ENCODE measurements at places on chromosomes 4 and X.

GRCh38 chrX:150476164-150476699 is 92.2 kb upstream of the MTM1 start:
- DNase-seq: no peak

DNA sequence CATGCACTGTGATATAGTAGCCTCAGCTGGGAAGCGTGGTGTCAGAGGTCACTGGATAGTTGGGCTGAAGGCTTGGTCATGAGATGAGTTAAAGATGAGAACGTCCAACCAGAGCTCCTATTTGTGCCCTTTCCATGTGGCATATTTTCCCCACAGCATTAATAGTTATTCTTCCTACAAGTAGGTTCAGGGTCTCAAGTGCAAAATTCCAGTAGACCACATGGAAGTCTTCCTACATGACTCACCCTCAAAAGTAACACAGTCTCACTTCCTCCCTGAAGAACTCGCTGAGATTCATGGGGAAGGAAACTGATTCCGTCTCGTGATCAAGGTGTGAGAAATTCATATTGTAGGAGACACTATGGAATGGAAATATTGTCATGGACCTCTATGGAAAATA is 1212.5 kb upstream of the PRKX start:
- no peak for DNase-seq

DNA sequence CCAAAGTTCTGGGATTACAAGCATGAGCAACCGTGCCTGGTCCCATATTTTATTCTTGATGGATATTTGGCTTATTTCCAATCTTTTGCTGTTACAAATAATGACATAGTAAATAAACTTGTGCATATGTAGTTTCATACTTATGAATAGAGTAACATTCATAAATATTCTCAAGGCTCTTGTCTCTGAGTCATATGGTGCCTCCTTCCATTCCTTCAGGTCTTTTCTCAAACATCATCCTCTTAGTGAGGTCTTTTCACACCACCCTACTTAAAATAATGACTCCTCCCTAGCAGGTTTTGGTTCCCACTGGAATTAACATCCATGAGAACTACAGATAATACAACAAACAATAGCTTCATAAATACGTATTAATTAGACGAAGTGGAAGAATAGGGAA is 416.6 kb downstream of the IQCM start:
- no peak for DNase-seq

DNA sequence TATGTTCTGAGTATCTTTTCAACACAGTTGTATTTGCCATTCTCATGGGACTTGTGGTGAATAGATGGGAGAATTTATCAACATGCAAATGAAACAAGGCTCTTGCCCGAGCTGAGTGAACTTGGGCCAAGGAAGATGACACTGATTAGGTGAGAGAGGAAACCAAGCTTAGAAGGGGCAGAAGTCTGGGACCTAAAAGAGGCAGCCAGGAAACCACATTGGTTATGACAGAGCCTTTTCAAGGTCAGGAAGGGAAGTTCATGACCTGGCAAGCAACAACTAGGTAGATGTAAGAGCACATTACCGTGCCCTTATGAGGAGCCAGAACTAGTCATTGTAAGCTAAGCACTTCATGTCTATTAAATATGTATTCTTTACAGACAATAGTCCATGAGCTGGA is 590.3 kb downstream of the PACRGL start:
- DNase-seq: no peak

DNA sequence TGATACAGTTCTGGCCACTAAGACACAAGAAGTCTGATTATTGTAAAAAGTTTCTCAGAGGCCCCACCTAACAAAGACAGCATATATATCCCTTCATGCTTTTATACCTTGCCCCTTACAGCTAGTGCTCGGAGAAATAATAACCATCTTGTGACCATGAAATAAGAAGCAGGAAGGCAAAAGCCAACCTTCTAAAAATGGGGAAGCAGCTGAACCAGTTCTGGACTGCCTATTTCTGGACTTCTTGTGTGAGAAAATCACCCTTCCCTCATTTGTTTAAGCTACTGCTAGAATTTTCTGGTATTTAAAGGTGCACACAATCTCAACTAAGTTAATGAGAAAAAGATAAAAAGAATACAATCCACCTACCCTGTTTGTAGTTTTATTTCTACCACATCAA is 87.5 kb downstream of the CNOT6L start:
- no peak for DNase-seq

GRCh38 chr4:169565606-169566005 is 46.8 kb downstream of the NEK1 start:
- no peak for DNase-seq
